Activated CD8-positive, alpha-beta T cell treated with anti-CD3 and anti-CD28 coated beads, Interleukin-2, amount 10 ng/mL, durations not matched to agents 7 days and 5 days (primary cell): ENCODE measurements at places on chromosomes 12 and 14.

DNA sequence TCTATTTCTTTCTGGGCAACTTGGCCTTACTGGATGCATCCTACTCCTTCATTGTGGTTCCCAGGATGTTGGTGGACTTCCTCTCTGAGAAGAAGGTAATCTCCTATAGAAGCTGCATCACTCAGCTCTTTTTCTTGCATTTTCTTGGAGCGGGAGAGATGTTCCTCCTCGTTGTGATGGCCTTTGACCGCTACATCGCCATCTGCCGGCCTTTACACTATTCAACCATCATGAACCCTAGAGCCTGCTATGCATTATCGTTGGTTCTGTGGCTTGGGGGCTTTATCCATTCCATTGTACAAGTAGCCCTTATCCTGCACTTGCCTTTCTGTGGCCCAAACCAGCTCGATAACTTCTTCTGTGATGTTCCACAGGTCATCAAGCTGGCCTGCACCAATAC, 5.3 kb downstream of the OR4N5 start:
- no peak for DNase-seq

DNA sequence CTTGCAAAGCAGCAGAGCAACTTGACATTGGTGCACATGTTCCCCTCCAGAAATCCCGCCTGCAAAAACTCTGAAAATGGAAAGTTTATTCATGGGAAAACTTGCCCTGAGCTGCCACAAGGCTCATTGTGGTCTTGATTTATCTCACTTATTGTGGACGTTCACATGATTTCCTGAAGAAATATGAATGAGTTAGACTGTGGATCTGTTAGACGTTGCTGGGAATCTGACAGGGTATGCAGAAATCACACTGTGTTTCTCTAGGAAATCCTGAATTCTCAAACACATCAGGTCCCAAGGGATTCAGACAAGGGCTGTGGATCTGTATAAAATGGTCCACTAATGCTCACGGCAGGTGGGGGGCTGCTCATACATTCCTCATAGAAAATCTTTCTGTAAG, 72.2 kb downstream of the EID3 start:
- no peak for DNase-seq

DNA sequence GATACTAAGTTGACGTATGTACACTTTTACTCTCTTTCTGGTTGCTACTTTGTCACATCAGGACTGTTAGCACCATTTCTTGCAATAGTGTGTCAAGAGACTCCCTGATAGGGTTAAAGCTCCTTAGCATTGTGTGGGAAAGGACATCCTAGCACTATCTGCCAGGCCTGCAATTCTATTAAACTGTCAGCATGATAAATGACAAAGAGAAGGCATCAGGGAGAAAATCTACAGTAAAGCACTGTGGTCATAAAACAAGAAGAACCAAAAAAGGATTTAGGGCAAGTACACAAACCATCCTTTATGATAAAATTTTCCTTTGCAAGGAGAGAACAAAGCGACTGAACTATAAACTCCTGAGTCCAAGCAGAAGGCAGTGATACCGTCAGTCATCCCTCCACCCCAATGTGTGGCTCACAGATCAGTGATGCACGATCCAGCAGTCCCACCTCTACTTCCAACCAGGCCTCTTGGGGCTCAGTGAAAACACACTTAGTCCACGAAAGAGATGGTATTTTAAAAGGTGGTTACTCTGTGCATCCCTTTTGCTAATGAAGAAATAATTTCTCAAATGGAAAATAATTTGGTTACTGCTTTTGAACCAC, 31.4 kb upstream of the SLC35F4 start:
- no peak for DNase-seq

DNA sequence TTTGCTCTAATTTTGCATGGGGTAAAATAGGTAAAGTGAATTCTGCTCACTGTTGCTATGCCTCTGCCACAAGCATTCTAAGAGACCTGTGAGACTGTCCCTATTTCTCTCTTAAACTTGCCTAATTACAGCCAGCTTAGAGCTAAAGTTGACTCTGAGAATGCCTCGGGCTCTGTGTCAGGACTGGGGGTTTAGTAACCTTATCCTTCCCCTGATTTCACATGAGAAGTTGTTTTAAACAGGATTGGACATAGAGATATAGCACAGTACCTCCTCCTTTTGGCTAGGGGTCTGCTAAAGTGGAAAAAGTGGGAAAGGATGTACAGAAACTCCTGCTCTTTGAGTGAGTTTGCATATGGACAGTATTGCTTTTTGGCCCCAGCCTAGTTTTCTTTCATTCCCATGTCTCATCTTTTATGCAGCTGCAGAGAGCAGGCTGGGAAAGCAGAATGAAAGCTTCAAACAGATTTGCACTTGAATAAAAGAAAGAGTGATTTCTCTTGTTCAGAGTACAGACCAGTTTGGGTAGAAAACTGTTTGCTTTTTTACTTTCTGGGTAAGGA, 122.0 kb downstream of the RAD51B start:
- no peak for DNase-seq

DNA sequence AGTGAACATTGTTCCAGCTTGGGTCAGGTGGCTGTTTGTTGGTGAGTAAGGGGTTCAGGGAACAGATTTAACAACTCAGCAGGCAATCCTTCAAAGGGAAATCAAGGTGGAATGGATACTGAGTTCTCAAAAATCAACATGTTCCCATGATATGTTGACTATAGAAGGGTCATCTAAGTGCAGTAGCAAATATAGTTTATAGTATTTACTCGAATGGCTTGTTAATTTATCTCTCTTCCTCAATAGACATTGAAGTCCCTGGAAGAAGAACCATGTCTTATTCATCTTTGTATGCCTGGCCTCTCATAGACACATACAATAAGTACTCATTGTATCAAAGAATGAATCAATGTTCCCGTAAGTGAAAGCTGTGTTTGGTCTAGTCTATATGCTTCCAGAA, 24.5 kb upstream of the DUSP6 start:
- DNase-seq, result no peak

- DNase-seq, result no peak
Observed at GRCh38 chr12:110373962-110374611, 29.4 kb downstream of the ANAPC7 start.
